Activated CD8-positive, alpha-beta memory T cell treated with anti-CD3 and anti-CD28 coated beads for 1 hour (primary cell): ENCODE measurements at places on chromosomes 16 and 17.
A peak's percentile ranks its signal among the peaks of the same experiment; 100 is the strongest.

DNA sequence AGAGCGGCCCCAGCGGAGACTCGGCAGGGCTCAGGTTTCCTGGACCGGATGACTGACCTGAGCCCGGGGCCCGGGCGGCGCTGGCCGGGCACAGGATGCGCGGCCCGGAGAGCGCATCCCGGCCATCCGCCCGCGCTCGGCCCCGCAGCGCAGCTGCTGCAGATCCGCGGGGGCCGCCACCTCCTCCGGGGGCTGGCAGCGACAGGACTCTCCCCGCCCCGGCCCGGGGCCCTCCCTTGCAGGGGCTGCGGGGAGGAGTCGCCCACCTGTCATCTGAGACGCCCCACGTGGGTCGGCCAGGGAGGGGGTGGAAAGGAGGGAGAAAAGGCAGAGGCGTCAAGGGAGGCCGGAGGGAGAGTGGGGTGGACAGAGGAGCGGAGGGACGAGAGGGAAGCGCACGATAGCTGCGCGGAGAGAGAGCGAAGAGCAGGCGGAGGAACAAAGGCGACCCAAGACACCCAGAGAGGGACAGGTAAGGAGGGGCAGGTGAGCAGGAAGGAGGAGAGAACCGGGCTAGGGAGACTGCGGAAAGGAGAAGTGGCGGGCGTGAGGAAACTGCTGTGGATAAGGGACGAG lies 471 bp upstream of the PRKAR1A start:
- DNase-seq, result peak; percentile 63

- no peak for DNase-seq
Measured at GRCh38 chr17:34299027-34299426, 13.5 kb downstream of the CCL11 start.

- no peak for DNase-seq
Measured at GRCh38 chr16:66916518-66916917, 2.2 kb downstream of the CDH16 start.

GRCh38 chr17:29070781-29071180 lies 27.8 kb downstream of the PIPOX start:
- no peak for DNase-seq

GRCh38 chr17:28702026-28702751 lies 9.5 kb downstream of the PROCA1 start:
- DNase-seq, result no peak

GRCh38 chr17:27958708-27959381 lies 65.7 kb upstream of the LYRM9 start:
- no peak for DNase-seq

DNA sequence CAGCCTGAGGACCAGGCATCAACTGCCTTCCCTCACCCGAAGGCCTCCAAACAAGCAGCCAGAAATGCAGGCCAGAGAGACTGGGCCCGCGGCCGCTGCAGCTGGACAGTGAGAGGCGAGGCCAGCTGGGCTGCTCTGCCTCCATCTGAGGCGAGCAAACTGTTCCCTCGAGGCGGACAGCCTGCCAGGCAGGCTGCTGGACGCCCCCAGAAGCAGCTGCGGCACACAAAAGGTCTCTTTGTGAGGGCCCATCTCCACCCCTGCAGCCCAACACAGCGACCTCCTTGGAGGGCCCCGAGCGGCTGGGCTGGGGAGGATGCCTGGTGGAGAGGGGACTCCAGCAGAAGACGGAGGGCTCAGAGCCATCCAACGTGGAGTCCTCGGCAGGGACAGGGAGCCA lies 4.7 kb downstream of the CORO7 start:
- DNase-seq, result no peak

GRCh38 chr16:84266451-84266850 lies 26.6 kb upstream of the KCNG4 start:
- no peak for DNase-seq

DNA sequence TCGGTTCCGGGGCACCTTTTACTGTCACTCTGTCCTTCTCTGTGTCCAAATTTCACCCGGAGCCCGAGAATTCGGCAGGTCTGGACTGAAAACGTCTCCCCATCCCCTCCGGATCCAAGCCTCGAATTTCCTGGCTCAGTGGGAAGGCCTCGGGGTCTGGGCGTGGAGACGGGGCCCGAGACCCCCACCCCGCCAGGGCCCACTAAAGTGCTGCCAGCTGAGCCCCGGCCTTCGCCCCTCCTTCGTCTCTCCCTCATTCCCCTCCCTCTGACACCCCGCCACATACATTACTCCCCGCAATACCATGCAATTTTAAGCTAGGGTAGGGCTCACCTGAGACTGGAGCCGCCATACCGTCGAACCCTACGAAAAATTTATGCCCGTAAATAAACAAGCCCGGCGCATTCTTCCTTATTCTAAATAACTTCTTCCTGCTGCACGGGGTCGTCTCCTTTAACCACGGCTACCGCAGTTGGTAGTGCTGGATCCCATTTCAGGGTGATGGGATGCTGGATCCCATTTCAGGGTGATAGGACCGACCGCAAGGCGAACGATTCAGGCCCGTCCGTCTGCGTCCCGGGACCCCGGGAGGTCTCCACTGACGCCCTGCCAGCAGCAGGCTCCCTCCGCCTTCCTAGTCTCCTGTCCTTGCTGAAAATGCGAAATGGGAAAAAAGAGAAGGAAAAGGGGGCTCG lies 4.4 kb upstream of the OR1F1 start:
- DNase-seq, result no peak

DNA sequence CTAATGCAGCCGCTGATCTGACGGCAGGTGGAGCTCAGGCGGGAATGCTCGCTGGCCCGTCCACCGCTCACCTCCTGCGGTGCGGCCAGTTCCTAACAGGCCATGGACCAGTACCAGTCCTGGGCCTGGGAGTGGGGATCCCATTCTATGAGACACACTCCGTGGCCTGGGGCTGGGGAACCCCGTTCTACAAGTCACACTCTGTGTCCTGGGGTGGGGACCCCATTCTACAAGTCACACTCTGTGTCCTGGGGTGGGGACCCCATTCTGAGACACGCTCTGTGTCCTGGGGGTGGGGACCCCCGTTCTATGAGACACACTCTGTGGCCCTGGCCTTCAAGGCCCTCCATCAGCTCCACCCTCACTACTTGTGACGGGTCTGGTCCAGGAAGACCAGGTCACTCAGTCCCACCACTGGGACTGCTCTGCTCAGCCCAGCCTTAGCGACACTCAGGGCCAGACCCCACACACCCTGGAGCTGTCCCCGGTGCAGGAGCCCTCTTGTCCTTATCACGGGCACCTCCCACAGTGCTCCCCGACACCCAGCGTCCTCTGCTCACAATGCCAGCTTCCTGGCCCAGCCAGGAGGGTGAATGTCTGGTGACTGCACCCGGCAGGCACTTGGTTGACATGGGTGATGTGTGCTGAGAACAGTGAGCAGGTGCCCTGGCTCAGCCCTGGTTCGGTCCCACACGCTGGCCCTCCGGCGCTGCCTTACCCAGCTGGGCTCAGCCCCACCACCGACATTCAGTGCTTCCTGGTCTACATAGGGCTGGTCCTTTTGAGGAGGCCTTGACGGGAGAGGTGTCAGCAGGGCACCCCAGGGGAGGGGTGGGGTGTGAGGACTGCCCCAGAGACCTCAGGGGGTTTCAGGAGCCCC lies 89.1 kb downstream of the TBC1D16 start:
- no peak for DNase-seq

- no peak for DNase-seq
Measured at GRCh38 chr16:30095166-30096078, 591 bp downstream of the YPEL3 start.

- no peak for DNase-seq
Measured at GRCh38 chr17:83171661-83172060, 92.3 kb downstream of the METRNL start.

DNA sequence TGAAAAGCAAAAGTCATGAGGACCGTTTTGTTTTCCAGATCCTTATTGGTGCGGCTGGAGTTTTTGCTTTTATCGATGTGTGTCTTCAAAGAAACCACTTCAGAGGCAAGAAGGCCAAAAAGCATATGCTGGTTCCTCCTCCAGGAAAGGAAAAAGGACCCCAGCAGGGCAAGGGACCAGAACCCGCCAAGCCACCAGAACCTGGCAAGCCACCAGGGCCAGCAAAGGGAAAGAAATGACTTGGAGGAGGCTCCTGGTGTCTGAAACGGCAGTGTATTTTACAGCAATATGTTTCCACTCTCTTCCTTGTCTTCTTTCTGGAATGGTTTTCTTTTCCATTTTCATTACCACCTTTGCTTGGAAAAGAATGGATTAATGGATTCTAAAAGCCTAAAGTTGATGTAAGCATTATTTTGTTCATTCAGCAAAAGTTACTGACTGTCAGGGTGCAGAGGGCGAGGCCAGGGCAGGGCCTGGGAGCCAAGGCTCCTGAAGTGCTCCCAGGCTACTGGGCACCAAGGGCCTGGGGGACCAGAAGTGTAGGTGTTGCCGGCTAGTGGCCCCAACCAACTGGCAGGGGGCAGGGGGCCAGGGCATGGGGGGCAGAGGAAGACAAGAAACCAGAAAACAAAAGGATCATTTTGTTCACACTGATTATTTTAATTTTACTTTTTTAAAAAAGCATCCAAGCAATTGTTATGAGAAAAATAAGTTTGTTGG lies 8.8 kb downstream of the CMTM2 start:
- no peak for DNase-seq

DNA sequence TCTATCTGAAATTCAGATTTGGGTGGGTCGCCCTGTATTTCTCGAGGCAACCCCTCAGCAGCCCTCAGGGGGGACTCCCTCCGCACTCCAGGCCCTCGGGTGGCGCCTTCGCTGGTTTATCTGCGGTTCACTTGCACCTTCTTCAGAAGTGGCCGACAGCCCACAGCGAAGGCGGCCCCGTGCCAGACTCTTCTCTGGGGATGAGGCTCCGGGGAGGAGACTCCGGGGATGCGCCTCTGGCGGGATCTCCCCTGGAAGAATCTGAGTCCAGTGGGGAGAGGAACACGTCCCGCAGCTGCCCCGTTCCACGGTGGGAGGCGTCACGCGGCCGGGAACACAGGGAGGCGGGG lies 63.9 kb upstream of the DNAJA2 start:
- no peak for DNase-seq

GRCh38 chr16:87391324-87391949 lies 699 bp upstream of the MAP1LC3B start:
- DNase-seq, result no peak
